ENCODE measurements at places on chromosomes 13 and 19.

DNA sequence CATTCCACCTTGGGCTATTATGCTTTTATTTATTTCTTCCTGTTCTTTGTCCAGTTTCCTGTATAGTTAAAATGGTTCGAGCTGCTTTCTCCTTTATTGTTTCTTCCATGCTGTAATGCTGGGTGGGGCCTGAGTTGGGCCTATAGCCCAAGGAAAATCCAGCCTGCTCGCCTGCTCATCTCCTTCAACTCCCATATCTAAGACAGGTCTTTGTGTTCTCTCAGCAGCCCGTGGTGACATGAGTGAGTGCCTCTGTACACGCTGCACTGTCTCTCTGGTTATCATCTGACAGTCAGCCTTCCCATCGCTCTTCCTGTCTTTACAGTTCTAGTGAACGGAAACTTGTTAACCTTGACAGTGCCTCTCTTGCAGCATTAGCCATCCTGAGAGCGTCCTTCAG lies 221.9 kb upstream of the SLC10A2 start:
- DNase-seq: no peak

- no peak for DNase-seq
These were observed 97.0 kb upstream of the GPR183 start for GRCh38 chr13:99404005-99404755.

GRCh38 chr19:14432791-14433553 lies at the start of gene PKN1:
Gene PKN1 (plus strand): TSS chr19:14433306. CDS start chr19:14433522, 216 bp downstream.
- DNase-seq: peak; percentile 20

- DNase-seq: no peak
These were observed 17.2 kb upstream of the DCUN1D2 start for GRCh38 chr13:113507505-113508345.

GRCh38 chr19:37941782-37942515 lies 34.9 kb downstream of the SIPA1L3 start:
- no peak for DNase-seq

- no peak for DNase-seq
These were observed 680.9 kb upstream of the SGCG start for GRCh38 chr13:22499919-22500318.

- no peak for DNase-seq
These were observed 391 bp downstream of the KLF1 start for GRCh38 chr19:12886651-12886968.

DNA sequence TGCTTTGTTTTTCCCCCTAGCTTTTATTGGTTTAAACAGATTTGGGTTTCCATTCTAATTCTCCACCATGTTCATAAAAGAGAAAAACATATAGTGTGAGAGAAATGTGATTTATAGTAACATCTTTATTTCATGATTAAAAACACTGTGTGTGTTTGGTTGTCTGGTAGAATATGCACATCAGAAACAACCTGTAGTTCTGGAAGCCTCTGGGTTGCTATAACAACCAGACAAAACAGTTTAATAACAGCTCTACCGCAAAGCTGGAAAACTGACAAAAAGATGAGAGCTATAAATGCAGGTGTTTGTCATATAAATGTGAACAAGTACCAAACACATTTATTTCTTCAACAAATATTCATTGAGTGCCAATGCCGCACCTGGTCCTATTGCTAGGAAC lies 9.8 kb downstream of the KBTBD6 start:
- DNase-seq: peak; percentile 31

GRCh38 chr13:26561651-26562511 lies 4.4 kb downstream of the WASF3 start:
- no peak for DNase-seq

DNA sequence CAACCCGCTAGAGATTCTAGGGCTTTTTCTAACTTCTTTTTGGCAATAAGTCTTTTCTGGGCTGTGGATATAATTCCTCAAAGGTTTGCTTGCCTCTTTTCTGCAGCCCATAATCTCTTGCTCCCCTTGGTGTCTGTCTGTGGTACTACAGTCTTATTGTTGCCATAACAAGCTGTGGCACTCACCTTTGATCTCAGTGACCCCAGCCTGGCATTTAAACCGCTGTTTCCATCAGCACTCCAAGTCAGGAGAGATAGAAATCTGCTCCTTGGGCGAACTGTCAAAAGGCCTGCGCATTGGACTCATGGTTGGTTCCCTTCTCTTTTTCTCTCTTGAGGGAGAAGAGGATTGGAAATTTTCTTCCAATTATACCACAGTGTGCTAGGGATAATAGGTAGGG lies 14.5 kb upstream of the MPHOSPH8 start:
- no peak for DNase-seq

DNA sequence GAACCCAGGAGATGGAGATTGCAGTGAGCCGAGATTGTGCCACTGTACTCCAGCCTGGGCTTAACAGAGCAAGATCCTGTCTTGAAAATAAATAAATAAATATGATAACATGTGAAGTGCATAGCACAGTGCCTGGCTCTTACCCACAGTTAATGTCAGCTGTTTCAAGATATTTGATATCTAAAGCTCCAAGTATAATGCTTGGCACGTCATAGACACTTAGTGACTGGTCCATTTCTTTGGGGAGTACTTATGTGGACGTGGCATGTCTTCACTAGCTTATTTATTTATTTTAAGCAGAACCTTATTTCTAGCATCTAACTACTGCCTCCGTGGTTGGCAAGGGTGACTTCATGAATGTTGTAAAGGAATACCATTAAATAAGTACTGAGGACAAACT lies 18.8 kb downstream of the GARRE1 start:
- no peak for DNase-seq

DNA sequence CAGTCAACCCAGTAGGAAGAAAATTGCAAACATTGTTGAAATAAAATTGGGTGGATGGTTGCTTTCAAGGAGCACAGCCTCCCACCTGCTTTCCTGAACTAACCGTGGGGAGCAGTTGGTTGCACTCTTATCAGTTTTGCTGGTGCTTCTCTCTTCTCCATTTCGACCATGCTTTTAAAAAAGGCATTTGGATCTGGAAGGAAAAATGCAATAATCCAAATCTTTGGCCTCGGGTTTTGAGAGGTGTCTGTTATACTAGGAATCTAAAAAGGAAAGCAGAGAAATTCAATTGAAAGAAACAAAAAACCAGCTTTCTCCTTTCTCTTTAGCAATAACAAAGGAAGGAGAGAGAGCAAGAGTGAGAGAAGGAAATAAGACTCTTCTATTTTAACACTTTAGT lies 113.6 kb upstream of the ARGLU1 start:
- no peak for DNase-seq

DNA sequence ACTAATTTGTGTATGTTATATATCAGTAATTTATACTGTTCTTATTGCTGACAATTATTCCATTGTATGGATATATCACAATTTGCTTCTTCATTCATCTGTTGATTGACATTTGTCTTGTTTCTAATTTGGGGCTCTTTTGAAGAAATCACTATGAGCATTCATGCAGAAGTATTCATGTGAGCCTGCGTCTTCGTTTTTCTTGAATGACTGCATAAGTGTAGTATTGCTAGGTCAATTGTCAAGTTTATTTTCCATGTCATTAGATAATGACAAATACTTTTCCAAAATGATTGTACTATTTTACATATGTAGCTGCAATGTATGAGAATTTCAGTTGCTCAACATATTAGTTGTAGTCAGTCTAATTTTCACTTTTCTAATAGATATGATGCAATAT lies 1796.9 kb downstream of the SLITRK5 start:
- DNase-seq: no peak

DNA sequence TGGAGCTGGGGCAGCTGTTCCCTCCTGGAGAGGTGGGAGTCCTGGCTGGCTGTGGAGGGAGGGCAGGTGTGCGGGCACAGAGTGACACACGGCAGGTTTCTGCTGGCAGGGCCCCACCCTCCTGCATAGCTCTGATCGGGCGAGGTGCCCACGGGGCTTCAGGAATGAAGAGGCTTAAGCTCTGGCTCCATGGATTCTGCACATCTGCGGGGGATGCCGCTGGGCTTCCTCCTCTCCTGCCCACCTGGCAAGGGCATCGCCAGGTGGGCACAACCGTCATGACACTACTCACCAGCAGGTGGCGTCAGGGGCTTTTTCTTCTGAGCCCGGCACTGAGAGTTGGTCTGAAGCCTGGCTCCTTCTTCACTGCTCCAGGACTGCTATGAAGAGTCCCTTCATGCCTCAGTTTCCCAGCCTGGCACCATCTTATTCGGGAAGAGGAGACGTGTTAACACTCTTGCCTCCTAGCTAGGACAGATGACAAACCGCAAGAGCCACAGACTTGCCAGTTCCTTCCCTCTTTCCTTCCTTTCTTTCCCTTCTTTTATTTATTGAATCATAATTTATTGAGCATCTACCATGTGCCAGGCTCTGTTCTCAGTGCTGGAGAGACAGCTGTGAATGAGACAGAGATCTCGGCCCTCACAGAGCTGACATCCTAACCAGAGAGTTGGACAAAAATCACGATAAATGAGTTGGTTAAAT lies 15.2 kb upstream of the PAK4 start:
- DNase-seq: peak; percentile 66

DNA sequence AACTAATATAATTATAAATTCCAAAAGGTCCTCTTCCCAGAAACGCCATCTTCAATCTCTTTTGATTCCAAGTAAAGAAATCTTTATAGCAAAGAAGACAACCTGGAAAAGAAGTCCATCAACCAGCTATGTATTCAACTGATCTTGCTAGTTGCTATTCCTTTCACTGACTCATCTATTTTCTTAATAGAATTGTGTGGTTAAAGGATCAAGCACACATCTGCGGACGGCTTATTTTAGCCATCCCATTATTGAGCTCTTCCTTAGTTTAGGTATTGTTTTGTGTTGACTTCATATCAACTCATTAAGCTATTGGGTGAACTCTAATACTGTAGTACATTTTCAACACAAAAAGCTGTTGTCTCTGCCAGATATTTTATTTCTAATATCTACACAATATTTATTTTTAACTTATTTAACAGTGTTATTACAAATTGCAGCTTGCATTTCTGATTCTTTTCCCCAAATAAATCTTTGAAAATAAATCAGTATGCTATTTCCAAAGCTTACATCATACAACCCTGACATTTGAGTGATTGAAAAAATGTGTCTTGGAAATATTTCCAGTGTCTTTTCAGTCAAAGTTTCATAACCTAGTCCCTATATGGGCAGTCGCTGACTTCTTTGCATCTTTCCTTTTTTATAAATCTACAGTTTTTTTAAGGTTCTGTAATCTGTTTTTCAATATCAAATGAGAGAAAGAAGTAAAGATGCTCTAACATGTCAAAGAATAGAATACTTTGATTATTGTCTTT lies 158.8 kb upstream of the SPRY2 start:
- no peak for DNase-seq

GRCh38 chr19:15197275-15197941 lies 3.4 kb downstream of the NOTCH3 start:
- DNase-seq: no peak

DNA sequence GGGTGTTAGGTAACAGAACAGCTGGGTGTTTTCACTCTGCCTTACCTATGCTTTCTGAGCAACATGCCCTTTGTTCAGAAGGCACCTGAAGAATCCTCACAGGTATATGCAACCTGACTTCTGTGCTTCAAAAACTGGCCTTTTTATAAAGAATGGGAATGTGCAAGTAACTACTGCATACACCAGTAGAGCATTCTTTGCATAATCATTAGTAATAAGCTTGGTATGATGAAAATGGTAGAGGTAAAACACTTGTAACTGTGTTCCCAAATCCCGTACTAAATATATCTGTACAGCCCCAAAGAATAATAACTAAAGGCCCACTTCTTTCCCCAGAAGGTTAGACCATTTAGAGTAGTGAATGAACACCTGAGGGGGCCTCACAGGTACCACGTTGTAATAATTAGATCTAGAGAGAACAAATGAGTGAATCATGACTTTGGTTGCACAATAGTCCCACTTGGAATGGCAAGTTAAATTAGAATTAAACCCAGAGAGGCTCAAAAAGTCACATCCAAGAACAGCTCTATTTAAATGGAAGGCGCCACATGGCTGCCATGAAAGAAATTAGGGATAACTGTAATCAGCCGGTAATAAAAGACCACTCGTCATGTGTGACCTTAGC lies 413.9 kb downstream of the KLF12 start:
- no peak for DNase-seq

- peak; percentile 84 for DNase-seq
These were observed 767 bp upstream of the GADD45B start for GRCh38 chr19:2475018-2475701.

- DNase-seq: peak; percentile 56
These were observed at the start of gene ZNF229 for GRCh38 chr19:44447916-44448674. Gene ZNF229 (minus strand): TSS chr19:44448472. CDS start chr19:44442847, 5,625 bp downstream.

DNA sequence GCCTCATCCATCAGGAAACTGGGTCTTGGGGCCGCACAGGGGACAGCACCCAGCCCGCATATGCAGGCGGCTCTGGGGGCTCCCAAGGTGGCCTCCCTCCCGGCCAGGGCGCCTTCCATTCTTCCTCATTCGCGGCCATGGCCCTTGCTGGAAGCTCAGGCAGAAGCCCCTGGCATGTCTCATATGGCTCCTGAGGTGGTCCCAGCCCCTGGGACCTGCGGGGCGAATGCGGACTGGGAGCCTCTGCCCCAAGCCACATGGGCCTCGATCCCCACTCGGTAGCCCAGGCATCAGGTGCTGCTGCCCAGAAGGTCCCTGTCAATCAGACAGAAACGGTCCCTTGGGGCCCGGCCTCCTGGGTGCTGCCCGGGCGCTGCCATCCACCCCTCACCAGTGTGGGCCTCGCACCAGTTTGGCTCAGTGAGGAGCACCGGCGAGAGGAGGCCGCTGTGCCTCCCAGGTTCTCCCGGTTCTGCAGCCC lies 301.6 kb downstream of the TEX29 start:
- no peak for DNase-seq

- DNase-seq: no peak
These were observed 385.5 kb downstream of the MZT1 start for GRCh38 chr13:72341904-72342303.

- DNase-seq: no peak
These were observed 53.3 kb downstream of the CEBPG start for GRCh38 chr19:33426621-33427361.

- DNase-seq: no peak
These were observed 546.6 kb downstream of the DACH1 start for GRCh38 chr13:71320452-71320851.

DNA sequence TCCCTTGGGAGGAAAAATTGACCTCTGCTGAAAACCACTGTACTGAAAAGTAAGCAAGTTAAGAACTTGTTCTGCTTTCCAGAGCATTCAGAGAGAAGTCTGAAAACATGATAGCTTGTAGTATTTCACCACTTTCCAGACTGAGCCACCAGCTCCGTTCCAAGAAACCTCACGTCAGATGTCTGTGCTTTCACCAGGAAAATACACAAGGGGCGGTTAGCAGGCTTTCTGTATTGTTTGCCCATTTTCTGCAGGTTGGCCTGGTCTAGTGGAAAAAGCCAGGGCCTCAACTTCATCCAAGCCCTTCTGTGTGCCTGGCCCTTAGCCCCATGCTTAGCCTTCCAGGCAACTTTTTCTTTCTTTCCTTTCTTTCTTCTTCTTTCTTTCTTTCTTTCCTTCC lies 36.4 kb downstream of the RXFP2 start:
- no peak for DNase-seq

GRCh38 chr19:23075031-23075733 lies 41.6 kb upstream of the ZNF730 start:
- no peak for DNase-seq

GRCh38 chr13:47168066-47168465 lies 271.2 kb upstream of the HTR2A start:
- no peak for DNase-seq

Data from stimulated activated naive CD4-positive, alpha-beta T cell (primary cell).